Thyroid gland (tissue), 4 donors: ENCODE measurements at places on chromosomes 12 and 14. TPM values are rescaled to one million over a fixed set of nuclear protein-coding genes. Genes with fewer than 3 reads are reported as not detected.

EDDM3A gene
- not detected for total RNA-seq

GARIN6 gene
- total RNA-seq: not detected

FERMT2 gene
- total RNA-seq: 98.5 TPM

CGRRF1 gene
- 26.5 TPM for total RNA-seq

KRT75 gene
- total RNA-seq: not detected

TESPA1 gene
- 2.5 TPM for total RNA-seq

RFLNA gene
- 4.5 TPM for total RNA-seq

ZNF705A gene
- total RNA-seq: not detected

PPP4R3A gene
- 89.7 TPM for total RNA-seq

DAAM1 gene
- 25.3 TPM for total RNA-seq

C12orf76 gene
- 41.5 TPM for total RNA-seq

ARHGAP9 gene
- 6.3 TPM for total RNA-seq

C12orf60 gene
- 0.67 TPM for total RNA-seq

OR4K14 gene
- total RNA-seq: not detected

SLC7A7 gene
- 14.8 TPM for total RNA-seq

PMCH gene
- not detected for total RNA-seq

EMC9 gene
- 8.3 TPM for total RNA-seq

CAPZA3 gene
- not detected for total RNA-seq

AVPR1A gene
- total RNA-seq: 24.5 TPM

CCND2 gene
- 135 TPM for total RNA-seq

AJUBA gene
- total RNA-seq: 18.4 TPM

MDP1 gene
- total RNA-seq: 55.9 TPM

ADCK1 gene
- 12.9 TPM for total RNA-seq

GTF2A1 gene
- 31.4 TPM for total RNA-seq

DEGS2 gene
- 2.1 TPM for total RNA-seq

CLEC14A gene
- total RNA-seq: 23.4 TPM

LTB4R2 gene
- 6.8 TPM for total RNA-seq

TAS2R10 gene
- 1.6 TPM for total RNA-seq

PRH2 gene
- not detected for total RNA-seq

REP15 gene
- total RNA-seq: 7.2 TPM

PAX9 gene
- 11.4 TPM for total RNA-seq

SMIM41 gene
- not detected for total RNA-seq

BATF gene
- total RNA-seq: 6.6 TPM

TDRD9 gene
- 27.4 TPM for total RNA-seq

KRT80 gene
- total RNA-seq: not detected

IPO8 gene
- total RNA-seq: 55.0 TPM

HOXC4 gene
- 0.27 TPM for total RNA-seq

ZC2HC1C gene
- 15.8 TPM for total RNA-seq

COX8C gene
- total RNA-seq: not detected

CLEC1B gene
- total RNA-seq: not detected

RNASE4 gene
- 50.5 TPM for total RNA-seq

SIRT4 gene
- 6.5 TPM for total RNA-seq

KCNC2 gene
- total RNA-seq: not detected

CLEC12A gene
- 0.22 TPM for total RNA-seq

NUMB gene
- 67.1 TPM for total RNA-seq
